NCI-H1417 treated with DMSO at 0.1 percent for 48 hours (cell line): ENCODE measurements at places on chromosomes 5 and 9.

DNA sequence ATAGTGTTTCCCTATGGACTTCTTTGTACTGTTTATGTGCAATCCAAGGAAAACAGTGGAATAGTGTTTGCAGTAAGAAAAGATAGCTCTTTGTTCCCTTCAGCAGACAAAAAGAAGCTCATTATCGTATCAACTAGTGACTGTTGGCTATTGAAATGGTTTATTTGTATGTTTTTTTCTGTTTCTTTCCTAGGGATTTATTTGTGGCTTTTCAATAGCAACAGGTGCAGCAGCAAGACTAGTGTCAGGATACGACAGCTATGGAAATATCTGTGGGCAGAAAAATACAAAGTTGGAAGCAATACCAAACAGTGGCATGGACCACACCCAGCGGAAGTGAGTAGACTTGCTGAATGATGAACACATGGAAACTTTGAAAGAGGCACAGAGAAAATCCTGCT, 65.1 kb downstream of the SLC44A1 start:
- no peak for DNase-seq

- DNase-seq, result no peak
Observed at GRCh38 chr5:91144491-91145332, 238.4 kb downstream of the ARRDC3 start.

- DNase-seq, result no peak
Observed at GRCh38 chr9:116951588-116952435, 264.7 kb downstream of the TRIM32 start.

DNA sequence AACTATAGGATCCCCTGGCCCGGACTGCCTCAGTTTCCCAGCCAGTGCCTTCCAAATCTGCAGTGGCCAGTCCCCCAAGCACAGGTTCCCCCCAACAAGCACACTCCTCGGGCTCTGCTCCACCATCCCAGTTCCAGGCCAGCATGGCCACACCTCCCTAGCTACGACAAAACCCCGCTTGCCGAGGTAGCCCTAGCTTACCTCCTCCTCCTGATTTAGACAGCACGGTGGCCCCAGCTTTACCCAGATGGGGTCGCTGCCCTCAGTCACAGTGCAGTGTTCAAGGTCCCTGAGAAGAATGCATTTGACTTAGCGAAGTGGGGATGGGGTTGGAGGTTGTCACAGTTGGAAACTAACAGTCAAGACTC, 40.8 kb upstream of the GARNL3 start:
- no peak for DNase-seq

- no peak for DNase-seq
Observed at GRCh38 chr5:29697785-29698414, 1495.6 kb upstream of the CDH6 start.

- DNase-seq, result no peak
Observed at GRCh38 chr9:81984928-81985327, 3.6 kb upstream of the SPATA31D1 start.

DNA sequence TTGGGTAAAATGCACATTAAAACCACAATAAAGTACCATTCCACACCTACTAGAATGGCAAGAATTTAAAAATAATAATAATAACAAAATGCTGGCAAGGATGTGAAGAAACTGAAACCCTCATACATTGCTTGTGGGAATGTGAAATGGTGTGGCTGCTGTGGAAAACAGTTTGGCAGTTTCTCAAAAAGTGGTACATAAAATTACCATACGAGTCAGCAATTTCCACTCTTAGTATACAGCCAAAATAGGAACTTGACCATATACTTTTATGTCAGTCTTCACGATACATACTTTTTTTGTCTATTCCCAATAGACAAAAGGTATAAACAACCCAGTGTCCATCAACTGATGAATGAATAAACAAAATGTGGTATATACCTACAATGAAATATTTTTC, 15.6 kb downstream of the FKBP15 start:
- no peak for DNase-seq

DNA sequence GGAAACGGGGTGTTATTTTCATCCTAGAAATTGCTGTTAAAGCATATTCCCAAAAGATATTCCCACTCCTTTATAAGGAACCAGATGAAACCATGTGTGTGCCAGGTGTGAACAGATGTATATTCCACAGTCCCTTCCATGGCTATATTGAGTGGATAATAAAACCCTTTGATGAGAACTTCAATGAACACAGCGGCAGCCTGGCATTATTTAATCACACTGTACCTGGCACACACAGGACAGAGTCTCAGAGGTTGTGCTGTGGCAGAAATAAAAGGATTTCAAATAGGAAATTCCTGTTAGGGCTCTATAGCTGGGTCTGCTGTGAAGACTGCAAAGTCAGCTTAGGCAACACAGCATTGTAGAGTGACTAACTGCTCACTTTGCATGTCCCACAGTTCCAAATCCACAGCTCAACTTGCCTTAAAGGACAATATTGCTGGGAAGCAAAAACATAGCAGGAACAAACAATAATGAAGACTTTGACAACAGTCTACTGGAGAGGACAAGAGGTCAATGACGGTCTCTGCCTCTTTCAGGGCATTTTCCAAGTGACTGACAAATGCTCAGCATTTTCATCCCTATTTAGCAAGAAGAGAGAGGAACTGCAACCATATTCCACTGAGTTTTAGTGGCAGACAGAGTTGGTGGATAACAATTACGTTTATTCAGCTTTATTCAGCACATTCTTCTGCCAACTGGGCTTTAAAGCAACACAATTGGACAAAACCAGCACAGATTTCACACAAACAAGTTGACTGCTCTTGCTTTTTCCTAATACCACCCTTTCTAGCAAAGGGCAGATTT, 255.7 kb upstream of the RGMB start:
- no peak for DNase-seq

GRCh38 chr5:134503937-134504437, 21.5 kb upstream of the JADE2 start:
- DNase-seq, result no peak

DNA sequence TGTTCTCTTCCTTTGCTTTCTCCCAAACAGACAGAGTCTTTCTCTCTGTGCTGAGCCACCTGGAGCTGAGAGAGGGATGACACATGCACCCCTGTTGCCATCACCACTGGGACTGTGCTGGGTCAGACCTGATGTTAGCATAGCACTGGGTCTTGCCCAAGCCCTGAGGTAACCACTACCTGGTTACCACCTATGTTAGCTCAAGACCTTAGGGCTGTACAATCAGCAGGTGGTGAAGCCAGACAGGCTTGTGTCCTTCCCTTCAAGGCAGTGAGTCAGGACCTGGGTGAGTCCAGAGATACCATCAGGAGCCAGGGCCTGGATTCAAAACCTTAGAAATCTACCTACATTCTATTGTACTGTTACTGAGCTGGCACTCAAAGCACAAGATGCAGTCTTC, 32.1 kb downstream of the FST start:
- DNase-seq, result no peak

GRCh38 chr5:150023136-150023535, 22.6 kb downstream of the HMGXB3 start:
- no peak for DNase-seq

DNA sequence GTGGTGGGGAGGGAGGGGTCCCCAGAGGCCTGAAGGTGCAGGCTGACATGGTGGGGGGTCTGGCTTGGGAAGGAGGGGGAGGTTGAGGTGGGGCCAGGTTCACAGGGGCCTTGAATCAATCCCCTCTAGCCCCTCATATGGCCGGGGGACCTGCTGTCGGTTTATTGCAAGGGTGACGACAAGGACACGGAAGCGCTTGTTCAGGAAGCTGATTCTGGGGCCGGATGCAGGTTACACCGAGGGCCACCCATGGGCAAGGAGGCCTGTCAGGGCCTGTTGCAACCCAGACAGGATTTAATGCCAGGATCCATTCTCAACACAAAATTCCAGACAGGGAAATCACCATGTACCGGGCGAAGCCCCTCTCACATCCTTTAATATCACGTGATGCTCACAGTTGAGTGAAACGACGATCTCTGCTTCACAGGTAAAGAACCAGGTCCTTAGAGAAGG, 41.6 kb upstream of the SYNPO start:
- no peak for DNase-seq
